Suppressor macrophage (primary cell): ENCODE measurements at places on chromosomes 16 and 17.

DNA sequence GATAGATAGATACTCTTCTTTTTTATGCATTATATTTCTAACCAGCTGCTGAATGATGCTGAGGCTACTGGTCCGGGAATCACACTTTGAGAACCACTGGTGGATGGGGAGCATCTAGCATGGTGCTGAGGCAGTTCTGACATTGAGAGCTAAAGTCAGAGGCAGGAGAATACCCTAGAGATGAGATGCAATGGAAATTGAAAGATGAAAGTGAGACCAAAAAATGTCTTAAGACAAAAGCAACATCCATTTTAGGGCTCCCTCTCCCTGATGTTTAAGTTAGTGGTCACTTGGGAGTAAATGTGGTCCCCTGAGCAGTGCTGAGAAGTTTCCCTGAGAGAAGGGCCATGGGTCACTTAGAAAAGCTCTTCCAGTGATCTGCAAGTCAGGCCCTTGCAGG, 6.8 kb downstream of the PCTP start:
- DNase-seq = no peak

DNA sequence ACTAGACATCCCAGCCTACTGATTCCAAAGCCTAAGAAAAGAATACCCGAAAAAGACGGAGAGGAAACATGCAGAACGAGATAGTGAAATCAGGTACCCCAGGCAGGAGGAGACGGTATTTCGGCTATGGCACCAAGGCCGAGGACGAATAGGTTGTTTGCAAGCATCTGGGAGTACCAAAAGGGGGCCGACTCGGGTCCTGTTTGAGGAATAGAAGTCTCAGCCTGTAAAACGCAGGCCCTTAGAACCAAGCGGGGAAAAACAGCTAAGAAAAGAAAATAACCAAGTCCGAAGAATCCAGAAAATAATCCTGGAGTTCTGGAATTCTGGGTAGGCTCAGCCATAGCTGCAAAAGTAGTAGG, 537 bp downstream of the SLC35B1 start:
- peak; percentile 22 for DNase-seq

- no peak for DNase-seq
Observed at GRCh38 chr16:63372815-63373214, 1336.6 kb upstream of the CDH8 start.

GRCh38 chr17:3771140-3771539, 29.8 kb downstream of the ITGAE start:
- DNase-seq = peak; percentile 14

DNA sequence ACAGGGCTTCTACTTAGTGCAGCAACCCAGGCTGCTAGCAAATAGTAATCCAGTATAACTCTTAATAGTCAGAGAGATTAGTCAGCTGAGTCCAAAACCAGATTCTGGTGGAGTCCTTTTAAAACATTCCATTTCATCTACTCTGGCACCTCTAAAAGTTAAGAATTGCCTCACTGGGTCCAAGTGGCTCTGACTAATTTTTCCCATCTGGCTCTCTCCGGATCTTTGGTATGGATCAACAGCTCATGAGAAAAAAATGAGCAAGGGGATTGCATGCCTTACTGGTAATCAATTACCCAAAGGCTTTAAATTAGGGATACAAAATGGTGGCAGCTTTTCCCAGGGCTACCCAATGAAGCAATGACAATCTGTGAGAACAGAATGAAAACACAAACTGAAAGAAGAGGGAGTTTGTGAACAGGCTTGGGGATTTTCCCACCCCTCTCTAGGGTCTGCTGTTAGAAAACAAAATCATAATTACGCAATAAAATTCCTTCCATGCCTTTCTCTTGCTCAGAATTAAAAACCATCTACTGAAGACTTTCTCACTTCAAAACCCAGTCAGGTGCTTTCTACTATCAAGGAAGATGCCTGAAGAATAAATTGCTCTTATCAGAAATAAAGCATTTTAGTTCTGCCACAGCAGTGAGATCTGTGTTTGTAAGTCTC, 84.6 kb upstream of the PMFBP1 start:
- no peak for DNase-seq

DNA sequence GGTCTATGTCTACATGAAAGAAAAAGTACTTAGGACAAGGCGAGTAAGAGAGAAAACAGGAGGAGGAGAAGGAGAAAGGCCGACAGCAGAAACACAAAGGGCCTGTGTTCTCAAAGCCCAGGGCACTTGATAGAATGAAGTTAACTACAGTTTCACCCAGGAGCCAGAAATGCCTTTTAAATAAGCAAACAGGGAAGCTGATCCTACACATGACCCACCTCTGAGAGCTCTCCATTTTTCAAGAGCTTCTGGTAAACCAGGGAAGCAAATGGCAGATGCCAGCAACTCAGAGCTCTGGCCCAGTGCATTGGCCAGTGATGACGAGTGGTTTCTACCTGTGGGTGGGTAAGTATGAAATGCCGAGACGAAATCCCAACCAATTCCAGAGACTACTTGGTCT, 163.4 kb downstream of the ZFHX3 start:
- no peak for DNase-seq

DNA sequence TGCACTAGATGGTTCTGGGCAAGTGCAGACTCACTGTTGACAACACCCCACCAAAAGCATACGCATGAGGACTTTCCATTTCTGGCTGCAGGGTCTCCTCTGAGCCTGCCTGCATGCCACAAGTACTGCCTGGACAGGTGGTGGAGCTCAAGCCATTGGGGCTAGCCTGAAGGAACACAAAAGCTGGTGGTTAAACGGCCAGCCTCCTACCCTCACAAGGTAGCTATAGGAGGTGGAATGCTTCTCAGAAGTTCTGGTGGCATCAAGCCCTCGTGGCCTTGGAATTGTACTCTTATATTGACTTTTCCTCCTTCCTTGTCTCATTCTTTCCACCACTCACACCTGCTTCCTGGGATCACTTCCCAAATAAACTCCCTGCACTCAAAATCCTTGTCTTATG, 56.6 kb upstream of the BCAR1 start:
- DNase-seq = no peak
